ENCODE measurements at places on chromosomes 7 and 10. TPM values are rescaled to one million over a fixed set of nuclear protein-coding genes. Genes with fewer than 3 reads are reported as not detected.

Gene ELN
- 0.07 TPM for total RNA-seq

Gene NUTM2B
- total RNA-seq = 0.27 TPM

Gene NXPH1
- not detected for total RNA-seq

Gene LHFPL3
- total RNA-seq = not detected

Gene SEMA3D
- total RNA-seq = 1.2 TPM

Gene ADAM8
- total RNA-seq = 0.13 TPM

Gene ANKRD1
- total RNA-seq = 1,007 TPM

Gene MAT1A
- total RNA-seq = not detected

Gene SORBS1
- total RNA-seq = 0.93 TPM

Gene ZNF804B
- total RNA-seq = not detected

Gene MKRN1
- total RNA-seq = 48.8 TPM

Gene PRKCQ
- total RNA-seq = 0.72 TPM

Gene PILRB
- 12.4 TPM for total RNA-seq

Gene BMI1
- total RNA-seq = 52.6 TPM

Gene EZH2
- 33.6 TPM for total RNA-seq

Gene PPIF
- 41.4 TPM for total RNA-seq

Gene WASL
- total RNA-seq = 26.3 TPM

Gene IFIT1B
- not detected for total RNA-seq

Measured in thoracic aorta endothelial cell (primary cell).